ENCODE measurements at places on chromosomes 2 and 18.

DNA sequence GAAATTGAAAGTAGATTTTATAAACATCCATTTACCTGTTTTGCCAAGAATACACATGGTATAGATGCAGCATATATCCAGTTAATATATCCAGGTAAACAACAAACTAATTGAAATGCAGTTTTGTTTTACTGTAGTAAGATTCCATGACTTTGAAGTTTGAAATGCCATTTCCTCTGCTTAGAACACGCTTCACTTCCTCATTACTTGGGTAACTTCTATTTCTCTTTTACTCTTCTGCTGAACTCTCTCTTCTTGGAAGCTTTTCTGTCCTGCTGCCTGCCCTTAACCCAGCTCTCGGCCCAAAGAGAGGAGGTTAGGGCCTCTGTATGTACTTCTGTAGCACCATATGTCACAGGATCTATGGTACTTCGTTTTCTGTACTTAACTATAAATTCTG lies 14.1 kb upstream of the IL1RL2 start:
- no peak for DNase-seq

DNA sequence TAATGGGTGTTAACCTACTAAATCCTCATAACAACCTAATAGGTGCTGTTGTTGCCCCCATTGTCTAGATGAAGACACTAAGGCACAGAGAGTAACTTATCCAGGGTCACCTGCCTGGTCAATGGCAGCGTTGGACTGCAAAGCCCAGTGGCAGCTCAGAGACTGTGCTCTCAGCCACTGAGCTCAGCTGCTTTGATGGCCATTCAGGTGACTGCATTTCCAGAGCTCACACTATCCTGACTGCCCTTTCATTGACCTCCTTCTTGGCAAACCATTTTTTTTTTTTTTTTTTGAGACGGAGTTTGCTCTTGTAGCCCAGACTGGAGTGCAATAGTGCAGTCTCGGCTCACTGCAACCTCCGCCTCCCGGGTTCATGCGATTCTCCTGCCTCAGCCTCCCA lies 115.2 kb downstream of the MAPK4 start:
- no peak for DNase-seq

- DNase-seq = no peak
Observed at GRCh38 chr2:67070826-67071225, 326.3 kb upstream of the ETAA1 start.

DNA sequence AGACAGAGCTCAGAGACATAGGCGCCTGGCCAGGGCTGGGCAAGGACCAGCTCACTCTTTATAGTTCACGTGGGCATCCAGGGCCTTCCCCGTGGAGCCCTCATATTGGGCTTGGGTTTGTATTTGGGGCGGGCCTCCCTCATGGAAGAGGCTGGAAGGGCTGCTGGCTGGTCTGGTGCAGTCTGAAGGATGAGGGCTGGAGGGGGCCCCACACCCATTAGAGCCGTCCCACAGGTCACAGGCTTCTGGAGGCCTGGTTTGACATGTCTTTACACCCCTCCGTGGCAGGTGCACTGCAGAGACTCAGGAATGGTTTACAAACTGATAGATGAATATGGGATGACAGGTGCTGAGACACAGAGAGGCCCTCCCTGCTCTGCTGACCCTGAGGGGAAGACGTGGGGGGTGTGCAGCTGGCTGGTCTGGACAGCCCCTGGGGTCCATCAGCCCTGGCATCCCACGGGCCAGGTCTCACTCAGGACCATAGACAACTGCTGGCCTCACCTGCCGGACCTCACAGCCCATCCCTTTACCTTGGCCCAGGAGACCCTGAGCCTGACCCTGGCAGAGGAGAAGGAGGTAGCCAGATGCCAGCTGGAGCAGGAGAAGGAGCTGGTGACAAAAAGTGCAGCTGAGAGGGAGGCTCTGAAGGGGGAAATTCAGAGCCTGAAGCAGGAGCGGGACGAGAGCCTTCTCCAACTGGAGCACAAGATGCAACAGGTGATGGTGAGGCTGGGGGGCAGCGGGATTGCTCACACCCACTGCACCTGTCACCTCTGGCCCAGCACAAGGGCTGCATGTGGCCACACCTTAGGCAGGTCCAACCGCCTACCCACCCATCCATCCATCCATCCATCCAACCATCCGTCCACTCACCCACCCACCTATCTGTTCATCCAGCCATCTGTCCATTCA lies 43.9 kb downstream of the CROCC2 start:
- no peak for DNase-seq

GRCh38 chr2:18311420-18312195 lies 248.8 kb downstream of the RDH14 start:
- no peak for DNase-seq

GRCh38 chr2:73341039-73341438 lies 44.6 kb upstream of the ALMS1 start:
- no peak for DNase-seq

- DNase-seq = no peak
Observed at GRCh38 chr2:69177063-69177771, 164.2 kb downstream of the ANTXR1 start.

- no peak for DNase-seq
Observed at GRCh38 chr2:54240515-54241469, 15.2 kb downstream of the TSPYL6 start.

DNA sequence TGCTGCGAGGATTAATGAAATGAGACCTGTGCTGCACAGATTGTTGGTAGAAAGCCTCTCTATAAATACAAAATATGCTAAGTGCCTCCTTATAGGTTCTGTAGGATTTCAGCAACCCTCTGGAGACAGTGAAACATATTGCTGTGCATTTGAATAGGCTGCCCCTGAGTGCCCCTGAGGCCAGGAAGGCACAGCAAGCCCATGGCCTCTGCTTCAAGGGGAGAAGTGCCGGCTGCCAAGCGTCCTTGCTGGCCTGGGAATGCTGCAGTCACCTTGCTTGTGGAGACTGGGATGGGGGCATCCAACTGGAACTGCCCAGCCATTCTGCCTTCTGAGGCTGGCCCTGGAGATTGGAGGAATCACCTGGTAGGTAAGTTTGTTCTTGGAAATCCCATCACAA lies 397.2 kb upstream of the SMIM21 start:
- DNase-seq = no peak

DNA sequence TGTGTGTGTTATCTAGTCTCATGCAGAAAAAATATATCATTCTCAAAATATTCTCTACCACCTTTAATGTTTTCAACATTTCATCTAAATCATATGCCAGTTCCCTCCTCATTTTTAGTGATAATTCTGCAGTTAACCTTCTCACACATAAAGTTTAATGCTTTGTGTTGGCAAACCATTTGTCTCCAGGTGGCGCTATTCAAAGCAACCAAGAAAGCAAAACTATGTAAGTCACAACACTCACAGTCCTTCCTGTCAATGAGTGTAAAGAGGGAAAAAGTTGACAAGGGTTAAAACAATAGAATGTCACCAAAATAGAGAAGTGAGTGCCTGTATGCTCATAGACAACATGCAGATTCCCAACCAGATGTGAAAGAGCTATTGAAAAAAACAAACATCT lies 961.6 kb upstream of the LRRTM1 start:
- no peak for DNase-seq

GRCh38 chr18:64645753-64646152 lies 496.9 kb upstream of the LINC00305 start:
- DNase-seq = no peak

- no peak for DNase-seq
Observed at GRCh38 chr18:51941999-51942398, 398.0 kb upstream of the DCC start.

GRCh38 chr2:95009412-95009811 lies 16.1 kb upstream of the MAL start:
- DNase-seq = no peak

- DNase-seq = no peak
Observed at GRCh38 chr2:107737756-107738155, 88.9 kb upstream of the RGPD4 start.

DNA sequence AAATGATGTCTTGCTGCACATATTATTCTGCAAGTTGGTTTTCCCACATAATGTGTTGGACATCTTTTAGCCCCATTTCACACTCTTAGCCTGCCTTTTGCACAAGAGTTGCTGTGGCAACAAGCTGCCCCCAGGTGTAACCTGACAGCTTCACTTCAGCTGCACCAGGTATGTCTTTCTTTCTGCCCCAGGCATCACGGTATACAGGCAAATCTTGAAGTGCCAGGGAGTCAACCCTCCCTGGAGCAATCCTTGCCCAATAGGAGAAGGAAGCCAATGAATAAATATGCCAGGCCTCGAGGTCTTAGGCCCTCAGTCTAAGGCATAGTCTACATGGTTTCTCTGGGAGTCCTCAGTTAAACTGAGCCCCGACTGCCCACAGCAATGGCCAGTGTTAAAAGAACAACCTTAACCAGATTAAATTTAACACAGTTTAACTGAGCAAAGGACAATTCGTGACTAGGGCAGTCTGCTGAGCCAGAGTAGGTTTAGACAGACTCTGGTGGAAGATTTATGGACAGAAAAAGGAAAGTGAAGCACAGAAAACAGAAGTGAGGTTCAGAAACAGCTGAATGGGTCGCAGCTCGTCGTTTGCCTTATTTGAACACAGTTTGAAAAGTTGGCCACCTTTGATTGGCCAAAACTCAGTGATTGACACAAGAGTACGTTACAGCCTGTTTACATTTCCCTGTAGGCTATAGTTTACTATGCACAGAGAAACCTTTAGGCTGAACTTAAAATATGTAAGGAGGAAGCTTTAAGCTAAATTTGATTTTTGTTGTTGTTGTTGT lies 32.0 kb upstream of the C1QL2 start:
- DNase-seq = no peak

DNA sequence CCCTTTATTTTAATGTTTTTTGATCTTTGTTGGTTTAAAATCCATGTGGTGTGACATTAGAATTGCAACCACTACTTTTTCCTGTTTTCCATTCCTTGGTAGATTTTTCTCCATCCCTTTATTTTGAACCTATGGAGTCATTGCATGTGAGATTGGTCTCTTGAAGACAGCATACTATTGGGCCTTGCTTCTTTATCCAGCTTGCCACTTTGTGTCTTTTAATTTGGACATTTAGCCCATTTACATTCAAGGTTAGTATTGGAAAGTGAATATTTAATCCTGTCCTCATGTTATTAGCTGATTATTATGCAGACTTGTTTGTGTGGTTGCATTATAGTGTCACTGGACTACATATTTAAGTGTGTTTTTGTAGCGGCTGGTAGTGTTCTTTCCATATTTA lies 782.9 kb downstream of the SLC4A3 start:
- no peak for DNase-seq

DNA sequence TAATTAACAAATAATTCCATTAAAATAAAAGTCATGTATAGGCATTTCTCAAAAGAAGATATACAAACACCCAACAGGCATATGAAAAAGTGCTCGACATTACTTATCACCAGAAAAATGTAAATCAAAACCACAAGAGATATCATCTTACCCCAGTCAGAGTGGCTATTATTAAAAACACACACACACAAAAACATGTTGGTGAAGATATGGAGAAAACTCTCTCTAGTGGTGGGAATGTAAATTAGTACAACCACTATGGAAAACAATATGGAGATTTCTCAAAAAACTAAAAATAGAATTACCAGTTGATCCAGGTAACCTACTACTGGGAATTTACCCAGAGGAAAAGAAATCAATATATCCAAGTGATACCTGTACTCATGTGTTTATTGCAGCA lies 966.3 kb upstream of the POU3F3 start:
- DNase-seq = no peak

DNA sequence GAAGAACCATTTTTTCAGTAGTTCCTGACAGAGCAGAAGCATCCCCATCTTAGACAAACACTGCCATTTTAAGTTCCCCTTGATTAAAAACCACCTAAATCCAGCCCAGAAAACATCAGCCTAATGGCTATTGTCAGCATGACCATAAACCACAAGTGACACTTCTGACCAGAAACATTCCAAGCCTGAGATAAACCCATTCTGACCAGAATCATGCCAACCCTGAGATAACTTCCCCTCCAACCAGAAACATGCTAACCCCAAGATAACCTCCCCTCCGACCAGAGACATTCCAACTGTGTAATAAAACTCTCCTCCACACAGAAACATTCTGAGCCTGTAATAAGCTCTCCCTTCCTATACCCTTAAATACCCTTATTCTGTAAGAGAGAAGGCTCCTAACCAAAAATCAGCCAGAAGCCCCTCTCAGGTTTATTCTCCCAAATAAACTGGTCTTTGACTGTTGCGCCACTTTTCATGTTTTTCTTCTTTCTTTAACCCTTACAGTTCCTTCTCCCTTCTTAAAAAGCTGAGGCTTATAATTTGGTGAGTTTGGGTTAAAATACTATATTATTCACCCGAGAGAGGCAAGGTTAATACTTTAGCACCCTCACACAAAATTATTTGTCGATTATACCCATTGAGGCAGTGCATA lies 149.7 kb downstream of the HNMT start:
- DNase-seq = no peak

DNA sequence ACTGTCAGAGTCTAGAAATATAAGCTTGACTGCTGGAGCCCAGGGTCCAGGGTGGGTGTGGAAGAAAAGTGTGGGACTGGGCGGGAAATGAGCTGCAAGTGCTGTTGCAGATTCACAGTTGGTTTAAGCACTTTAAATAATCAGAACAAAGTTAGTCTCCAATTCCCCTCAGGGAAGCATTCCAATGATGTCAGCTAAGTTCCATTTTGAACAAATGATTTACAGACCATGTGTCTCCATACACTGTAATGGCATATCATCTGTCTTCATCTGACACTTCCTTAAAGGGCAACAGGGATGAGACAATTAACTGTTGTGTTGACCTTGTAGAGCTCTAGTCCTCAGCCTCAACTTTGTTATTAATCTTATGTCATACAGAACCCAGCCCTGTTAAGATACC lies 31.5 kb upstream of the REG3A start:
- DNase-seq = no peak

- peak; percentile 9 for DNase-seq
Observed at GRCh38 chr18:10018289-10018688, 104.5 kb downstream of the VAPA start.

DNA sequence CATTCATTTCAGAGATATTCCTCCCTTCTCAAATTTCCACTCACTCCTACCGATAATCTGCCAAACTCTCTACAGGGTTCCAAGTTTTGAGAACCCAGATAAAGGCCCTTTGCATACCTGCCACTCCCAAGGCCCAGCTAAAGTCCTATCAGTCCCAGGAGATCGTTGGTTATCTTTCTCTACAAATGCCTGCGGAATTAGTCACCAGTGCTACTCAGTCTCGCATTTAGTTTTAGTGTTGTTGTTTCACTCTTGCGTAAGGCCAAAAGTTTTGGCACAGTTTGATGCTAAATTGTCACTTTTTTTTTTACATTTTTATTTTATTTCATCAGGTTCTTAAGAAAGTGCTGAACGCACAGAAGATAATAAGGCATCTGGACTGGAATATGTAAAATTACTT lies 29.2 kb upstream of the SETBP1 start:
- DNase-seq = no peak

Data from vagina (tissue), 2 donors.